ENCODE measurements at places on chromosomes 11 and 22.

DNA sequence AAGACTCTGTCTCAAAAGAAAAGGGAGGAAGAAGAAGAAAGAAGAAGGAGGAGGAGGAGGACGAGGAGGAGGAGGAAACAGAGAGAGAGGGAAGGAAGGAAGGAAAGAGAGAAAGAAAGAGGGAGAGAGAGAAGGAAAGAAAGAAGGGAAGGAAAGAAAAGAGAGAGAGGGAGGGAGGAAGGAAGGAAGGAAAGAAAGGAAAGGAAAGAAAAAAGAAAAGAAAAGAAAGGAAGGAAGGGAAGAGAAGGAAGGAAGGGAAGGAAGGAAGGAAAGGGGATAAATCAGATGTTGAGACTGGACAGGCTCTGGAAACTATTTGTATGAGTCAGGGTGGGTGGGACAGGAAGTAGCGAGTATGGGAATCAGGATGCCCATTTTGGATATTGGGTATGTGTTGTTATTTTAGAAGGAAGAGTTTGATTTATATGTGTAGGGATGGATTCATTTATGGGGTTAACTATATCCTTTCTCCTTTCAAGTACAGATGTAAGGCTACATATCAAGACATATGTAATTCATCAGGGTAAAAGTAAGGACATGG, 6.0 kb upstream of the RPL3 start:
- DNase-seq, result no peak

- DNase-seq, result no peak
These were observed 52.6 kb upstream of the SESN3 start for GRCh38 chr11:95283650-95284049.

- DNase-seq, result no peak
These were observed 745.6 kb upstream of the LUZP2 start for GRCh38 chr11:23751280-23751679.

DNA sequence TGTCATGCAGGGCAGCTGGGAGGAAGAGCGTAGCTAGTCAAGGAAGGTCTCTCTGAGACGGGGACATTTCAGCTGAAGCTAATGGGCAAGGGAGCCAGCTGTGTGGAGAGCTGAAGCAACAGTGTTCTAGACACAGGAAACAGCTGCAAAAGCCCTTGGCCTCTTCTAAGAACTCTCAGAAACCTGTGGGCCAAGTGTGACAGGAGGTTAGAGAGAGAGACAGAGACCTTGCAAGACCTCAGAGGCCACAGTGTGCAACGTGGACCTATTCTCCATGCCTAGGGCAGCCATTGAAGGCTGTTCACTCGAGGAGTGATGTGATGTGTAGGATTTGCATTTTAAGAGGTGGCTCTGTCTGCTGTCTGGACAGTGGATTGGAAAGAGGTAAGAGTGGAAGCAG, 48.7 kb upstream of the TNRC6B start:
- DNase-seq, result no peak

GRCh38 chr11:12091956-12092558, 18.3 kb upstream of the MICAL2 start:
- DNase-seq, result no peak

GRCh38 chr22:33991620-33992019, 71.3 kb upstream of the LARGE1 start:
- DNase-seq, result no peak

DNA sequence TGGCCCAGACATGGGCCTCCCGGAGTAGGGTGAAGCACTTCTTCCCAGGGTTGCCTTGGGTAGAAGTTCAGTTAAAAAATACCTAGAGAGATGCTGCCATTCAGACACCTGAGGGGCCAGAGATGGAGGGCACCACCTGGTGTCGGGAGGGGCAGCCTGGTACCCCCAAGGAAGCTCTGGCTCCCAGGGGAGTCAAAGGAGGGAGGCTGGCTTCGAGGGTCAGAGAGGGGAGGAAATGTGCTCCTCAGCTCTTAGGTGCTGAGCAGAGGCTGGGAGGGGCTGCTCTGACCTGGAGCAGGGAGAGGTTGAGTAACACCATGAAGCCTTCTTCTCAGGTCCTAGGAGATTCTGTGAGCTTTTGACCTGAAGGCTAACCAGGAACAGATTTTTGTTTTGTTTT, 1.1 kb downstream of the USP35 start:
- no peak for DNase-seq

DNA sequence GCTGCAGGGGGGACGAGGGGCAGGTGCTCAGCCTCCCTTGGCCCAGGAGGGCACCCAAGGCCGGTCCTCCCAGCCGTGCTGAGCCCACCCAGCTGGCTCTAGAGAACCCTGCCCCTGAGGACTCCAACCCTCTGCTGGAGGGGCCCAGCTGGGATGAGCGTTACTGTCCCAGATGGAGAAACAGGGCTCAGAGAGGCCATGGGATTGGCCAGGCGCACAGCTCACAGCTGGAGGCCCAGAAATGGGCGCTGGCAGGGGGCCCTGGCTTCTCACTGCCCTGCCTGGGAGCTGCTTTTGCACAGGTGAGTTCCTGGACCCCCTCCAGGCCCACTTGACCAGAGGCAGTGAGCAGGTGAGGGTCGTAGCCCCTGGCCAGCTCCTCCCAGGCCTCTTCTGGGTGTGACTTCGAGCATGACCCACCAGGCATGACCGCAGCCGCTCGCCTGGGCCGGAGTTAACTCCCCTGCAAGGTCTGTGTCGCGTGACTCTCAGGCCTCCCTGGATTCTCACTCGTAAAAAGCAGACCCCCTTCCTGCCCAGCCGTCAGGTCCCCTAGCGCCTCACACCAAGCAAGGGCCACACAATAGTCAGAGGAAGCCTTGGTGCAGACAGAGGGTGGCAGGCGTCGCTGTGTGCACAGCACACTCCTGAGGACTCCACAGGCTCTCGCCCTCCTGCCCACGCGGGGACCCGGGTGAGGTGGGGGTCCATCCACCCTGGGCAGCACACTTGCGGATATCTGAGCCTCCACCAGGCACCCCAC, 19.7 kb upstream of the IL17REL start:
- no peak for DNase-seq

DNA sequence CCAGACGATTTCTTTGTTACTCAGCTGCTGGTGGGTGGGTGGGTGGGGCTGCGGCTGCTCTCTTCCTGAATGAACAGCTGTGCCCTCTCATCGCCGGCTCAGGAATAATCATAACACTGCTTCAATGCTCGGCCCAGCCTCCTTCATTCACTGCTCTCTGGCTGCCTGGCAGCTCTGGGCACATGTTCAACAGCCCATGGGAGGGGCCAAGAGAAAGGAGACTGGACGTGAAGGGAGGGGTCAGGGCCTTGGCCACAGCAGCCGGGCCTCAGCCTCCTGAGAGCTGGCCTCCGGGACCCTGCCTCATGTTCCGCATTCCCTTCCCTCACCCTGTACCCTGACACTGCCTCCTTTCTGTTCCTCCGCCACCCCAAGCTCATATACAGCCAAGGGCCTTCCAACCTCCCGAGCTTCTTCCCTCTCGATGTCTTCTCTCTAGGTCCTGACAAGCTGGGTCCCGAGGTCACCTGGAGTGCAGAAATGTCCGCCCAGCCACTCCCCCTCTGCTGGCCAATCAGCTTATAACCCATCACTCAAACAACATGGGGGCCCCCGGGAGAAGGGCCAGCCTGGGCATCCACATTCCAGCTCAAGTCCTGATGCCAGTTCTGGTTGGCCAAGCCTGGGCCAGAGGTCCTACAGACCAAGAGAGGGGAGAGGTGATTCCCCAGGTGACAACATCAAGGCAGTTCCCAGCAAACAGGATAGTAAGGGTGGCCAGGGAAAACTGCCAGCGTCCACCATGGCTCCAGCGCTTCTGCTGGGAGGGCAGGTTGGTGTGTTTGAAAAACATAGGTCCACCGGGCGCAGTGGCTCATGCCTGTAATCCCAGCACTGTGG, 3.2 kb upstream of the CSDC2 start:
- DNase-seq, result no peak

DNA sequence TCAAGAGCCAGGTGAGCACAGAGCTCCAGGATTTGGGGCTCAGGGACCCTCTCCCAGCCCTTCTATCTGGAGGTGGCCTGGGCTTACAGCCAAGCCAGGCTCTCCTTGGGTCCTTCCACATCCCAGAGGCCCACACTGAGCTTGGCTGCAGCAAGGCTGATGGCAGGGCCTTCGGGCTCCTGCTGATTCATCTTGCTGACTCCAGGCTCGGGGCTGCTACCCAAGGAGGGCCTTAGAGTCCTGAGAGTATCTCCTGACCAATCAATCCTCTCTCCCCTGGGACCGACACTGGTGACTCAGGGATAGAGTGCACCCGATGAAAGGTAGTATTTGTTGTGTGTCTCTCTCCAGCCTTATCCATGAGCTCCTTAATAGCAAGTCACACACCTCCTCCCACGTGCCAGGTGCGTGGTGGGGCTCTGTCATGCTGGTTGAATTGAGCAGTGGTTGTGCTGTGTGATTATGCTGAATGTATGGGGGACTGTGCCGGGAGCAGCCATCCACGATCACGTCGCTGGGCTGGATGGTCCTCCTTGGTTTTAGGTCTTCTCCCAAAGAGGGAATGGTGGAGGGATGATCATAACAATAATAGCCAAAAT, 62.3 kb downstream of the GRIK4 start:
- DNase-seq, result no peak

DNA sequence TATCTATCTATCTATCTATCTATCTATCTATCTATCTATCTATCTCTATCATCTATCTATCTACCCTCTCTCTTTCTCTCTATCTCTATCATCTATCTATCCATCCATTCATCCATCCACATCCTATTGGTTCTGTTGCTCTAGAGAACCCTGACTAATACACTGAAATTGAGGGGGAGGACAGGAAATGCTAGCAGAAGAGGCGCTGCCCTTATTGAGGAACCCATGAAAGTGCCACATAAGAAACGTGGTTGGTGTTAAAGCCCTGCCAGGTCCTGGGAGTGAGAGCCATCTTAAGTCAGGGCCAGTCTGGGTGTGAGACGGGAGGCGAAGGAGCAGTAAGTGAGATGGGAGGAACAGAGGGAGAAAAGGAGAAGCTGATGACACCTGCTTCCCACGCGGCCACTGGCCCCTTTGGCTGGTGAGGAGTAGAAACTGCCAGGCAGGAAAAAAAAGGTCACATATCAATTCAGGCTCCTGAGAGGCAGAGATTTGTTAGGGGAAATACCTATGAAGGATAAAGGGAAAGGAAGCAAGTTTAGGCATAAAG, 87.9 kb upstream of the PLET1 start:
- DNase-seq, result no peak

DNA sequence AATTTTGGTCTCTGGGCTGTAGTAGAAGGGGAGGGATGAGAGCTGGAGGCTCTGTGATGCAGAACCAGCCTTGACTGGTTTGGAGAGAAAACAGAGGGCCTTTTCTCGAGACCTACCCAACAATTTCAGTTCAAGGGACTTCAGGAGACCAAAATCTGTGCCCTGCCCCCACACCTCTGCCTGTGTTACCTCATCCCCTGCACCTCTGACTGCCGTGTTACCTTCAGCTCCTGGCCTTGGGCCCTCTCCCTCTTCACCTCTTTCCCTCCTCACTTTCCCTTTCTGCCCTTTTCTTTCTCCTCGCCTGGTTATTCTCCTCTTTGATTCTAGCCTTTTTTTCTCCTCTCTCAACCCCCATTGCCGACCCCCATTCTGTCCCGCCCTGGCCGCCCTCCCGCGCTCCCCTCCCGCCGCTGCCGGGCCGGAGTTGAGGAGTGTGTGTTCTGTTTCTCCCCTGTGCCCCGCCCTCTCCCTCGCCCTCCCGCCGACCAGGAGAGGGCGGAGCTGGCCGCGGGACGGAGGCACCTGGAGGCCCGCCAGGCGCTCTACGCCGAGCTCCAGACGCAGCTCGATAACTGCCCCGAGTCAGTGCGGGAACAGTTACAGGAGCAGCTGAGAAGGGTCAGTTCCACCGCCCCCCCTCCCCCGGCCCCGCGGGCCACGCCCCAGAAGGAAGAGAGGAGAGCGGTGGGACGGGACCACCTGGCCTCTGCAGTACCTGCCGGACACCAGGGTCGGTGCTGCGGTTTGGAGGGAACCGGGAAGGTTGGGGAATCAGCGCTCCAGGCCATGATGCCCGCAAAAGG, 27.2 kb downstream of the PHLDB1 start:
- DNase-seq, result no peak

GRCh38 chr11:29224739-29225384, 792.0 kb downstream of the KCNA4 start:
- no peak for DNase-seq

GRCh38 chr11:100778166-100778785, 91.2 kb downstream of the ARHGAP42 start:
- no peak for DNase-seq

GRCh38 chr11:72781063-72781312, 12.9 kb downstream of the STARD10 start:
- DNase-seq, result no peak

DNA sequence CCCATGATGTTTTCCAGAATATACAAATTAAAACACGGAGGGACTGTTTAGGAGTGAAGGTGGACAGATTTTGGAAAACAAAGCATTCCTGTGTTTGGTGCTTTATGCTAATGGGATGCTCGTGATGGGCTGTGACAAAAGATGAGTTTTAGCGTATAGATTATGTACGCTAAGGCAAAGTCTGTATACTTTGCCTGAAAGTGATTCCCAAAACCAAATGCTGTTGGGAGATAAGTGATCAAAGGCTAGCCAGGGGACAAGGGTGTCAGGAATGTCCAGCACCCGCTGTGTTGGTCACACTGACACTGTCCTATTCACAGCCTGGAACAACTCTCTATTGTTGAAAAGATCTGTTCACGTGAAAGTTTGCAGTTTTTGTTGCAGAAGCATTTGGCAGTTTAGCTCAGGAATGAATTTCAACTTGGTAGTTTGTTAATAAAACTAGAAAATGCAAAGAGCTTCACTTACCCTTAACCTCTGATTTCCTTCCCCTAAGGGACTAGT, 1.5 kb downstream of the JAM3 start:
- no peak for DNase-seq

- DNase-seq, result no peak
These were observed 4.7 kb downstream of the CARNS1 start for GRCh38 chr11:67420147-67420645.

DNA sequence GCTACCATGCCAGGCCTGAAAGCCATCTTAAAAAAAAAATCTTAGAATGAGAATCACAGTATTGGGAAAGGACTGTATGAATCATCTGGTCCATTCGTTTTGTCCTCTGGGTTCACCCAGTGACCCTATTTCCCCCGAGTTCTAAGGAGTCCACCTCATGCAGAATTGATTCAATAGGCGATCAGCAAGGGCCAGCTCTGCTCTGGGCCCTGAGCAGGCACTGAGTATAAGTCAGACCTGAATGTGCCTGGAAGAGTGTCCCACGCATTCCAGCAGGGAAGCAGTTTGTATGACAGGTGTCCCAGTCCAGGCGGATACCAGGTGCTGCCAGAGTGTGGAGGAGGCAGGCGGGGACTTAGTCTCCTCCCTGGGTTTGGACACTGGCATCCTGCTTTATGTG, 883 bp upstream of the HMOX1 start:
- DNase-seq, result no peak

Data from stimulated activated CD4-positive, alpha-beta T cell treated with anti-CD3 and anti-CD28 coated beads, Interleukin-1b, Interleukin-23, amount 100 ng/mL, for 1 hour (primary cell).